Caco-2 (cell line): ENCODE measurements at places on chromosomes 7 and 10.

GRCh38 chr7:136179851-136180721, 202.9 kb upstream of the MTPN start:
- H3K27me3 ChIP-seq = no peaks in the 10 kb centered on the region
- DNase-seq = no peak
- H3K4me1 ChIP-seq = no peaks in the 10 kb centered on the region
- H3K36me3 ChIP-seq = no peaks in the 10 kb centered on the region

DNA sequence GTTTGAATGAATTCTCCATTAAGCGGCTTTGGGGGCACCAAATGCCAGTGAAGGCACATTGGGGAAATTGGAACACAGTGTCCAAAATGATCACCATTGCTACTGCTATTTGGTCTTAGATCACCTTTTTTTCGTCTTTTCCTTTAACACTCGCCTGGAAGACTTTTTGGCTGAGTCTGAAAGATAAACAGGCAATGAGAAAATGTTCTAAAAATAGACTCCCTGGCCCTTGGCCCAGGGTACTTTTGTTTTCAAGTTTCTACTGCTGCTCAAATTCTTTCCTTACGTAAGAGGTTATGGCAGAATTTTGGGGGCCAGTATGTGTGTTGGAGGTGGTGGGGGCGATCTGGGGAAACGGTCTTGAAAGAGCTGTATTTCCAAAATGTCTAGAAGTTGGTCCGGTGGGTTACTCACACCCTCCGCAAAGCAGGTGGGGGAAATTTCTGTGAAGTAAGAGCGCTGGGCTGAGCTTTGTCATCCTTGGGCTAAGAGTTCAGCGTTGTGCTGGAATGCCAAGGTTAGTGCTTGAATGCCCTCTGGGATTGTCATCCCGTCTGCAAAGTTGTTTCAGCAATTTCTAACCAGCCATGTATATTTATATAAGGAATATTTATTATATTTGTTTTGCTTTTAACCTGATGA, 1.3 kb upstream of the ITPRIP start:
- peaks cover 22% of the 10 kb centered on the region for H3K4me1 ChIP-seq
- H3K4me3 ChIP-seq = no peak overlapping the region
- no peak overlapping the region for H3K27ac ChIP-seq
- H3K36me3 ChIP-seq = no peaks in the 10 kb centered on the region
- no peak for DNase-seq
- no peaks in the 10 kb centered on the region for H3K27me3 ChIP-seq

DNA sequence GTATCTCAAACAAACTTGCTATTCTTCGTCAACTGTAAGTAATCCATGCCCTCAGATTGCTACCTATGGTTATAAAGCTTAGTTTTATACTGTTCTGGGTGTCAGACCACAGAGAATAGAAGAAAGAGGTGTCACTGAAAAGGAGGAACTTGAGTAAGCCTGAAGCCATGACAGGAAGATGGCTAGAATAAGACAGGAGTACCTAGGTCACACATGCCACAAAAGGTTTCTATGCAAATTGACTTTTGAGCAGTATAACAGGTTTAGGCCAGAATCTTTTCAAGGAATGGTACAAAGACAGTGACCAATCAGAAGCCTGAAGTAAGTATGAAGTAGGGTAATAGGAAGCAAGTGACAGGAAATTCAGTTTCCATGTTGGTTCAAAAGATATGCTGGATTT, 23.5 kb downstream of the FBXW4 start:
- no peak overlapping the region for H3K4me3 ChIP-seq
- no peaks in the 10 kb centered on the region for H3K27me3 ChIP-seq
- no peaks in the 10 kb centered on the region for H3K36me3 ChIP-seq
- no peak overlapping the region for H3K27ac ChIP-seq
- no peak for DNase-seq

- H3K4me1 ChIP-seq = no peaks in the 10 kb centered on the region; the same call in 1 of the 2 replicates
- no peak overlapping the region for H3K4me3 ChIP-seq
- DNase-seq = no peak
- H3K36me3 ChIP-seq = peaks cover 6% of the 10 kb centered on the region
Measured at GRCh38 chr10:95233377-95234034, 39.5 kb downstream of the ACSM6 start.

GRCh38 chr10:45144326-45145070, 143.8 kb downstream of the ZNF22 start:
- H3K36me3 ChIP-seq = no peaks in the 10 kb centered on the region
- no peak for DNase-seq
- no peaks in the 10 kb centered on the region for H3K4me1 ChIP-seq
- H3K27me3 ChIP-seq = no peaks in the 10 kb centered on the region
- H3K4me3 ChIP-seq = no peak overlapping the region
- no peak overlapping the region for H3K27ac ChIP-seq
